NCI-H2081 (cell line): ENCODE measurements at places on chromosomes 2 and 18.
A peak's percentile ranks its signal among the peaks of the same experiment; 100 is the strongest.

- DNase-seq, result no peak
These were observed 7.5 kb downstream of the SLC11A1 start for GRCh38 chr2:218389333-218390150.

GRCh38 chr2:43221763-43222474 is 4.5 kb downstream of the ZFP36L2 start:
- no peak for DNase-seq

GRCh38 chr2:201854221-201854801 is 48.0 kb downstream of the CDK15 start:
- no peak for DNase-seq

- no peak for DNase-seq
These were observed 231.3 kb downstream of the ZRANB3 start for GRCh38 chr2:135299658-135300244.

GRCh38 chr2:234676109-234676782 is 179.4 kb upstream of the ARL4C start:
- DNase-seq, result peak; percentile 89

DNA sequence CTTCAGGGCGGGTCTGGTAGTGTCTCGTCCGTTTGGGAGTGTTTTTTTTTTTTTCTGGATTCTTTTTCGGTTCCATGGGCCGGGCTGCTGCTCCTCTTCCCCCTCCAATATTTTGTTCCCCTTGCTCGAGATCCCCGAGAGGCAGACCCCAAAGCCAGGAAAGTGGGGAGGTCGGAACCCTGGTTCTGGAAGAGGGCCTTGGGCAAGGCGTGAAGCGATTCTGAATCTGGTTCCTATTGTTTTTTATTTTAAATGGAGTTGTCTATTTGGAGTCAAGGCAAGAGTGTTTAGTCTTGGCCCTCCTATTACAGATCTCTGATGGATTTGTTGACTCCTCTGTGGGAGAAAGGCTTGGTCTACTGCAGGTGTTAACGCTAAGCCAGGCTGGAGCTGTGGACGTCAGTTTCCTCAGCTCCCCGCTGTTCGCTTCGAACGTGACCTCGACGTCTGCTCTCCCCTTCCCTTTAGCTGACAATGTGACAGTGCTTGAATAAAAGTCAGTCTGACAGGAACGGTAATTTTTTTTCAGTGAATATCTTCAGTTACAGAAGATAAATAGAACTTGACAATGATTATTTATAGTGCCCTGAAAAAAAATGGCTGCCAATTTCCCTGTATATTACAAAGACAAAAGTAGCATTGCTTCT is 683 bp upstream of the DNAJC27 start:
- peak; percentile 61 for DNase-seq

DNA sequence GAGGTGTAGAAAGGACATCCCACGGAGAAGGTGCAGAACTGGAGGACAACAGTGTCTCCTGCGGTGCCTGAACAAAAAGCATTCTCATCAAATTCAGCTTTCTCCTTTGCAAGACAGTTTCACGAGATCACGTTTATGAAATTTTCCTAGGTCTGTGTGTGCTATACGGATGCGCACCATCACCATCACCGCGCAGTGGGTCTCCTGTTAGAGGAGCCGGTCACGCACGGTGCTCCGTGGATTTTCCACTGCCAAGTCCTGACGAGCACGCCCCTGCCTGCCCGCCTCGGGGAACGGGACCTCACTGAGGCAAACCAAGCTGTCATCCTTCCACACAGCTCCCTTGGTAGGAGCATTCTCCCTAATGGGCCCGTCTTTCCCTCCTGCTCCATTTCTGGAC is 140.4 kb upstream of the TPO start:
- no peak for DNase-seq

DNA sequence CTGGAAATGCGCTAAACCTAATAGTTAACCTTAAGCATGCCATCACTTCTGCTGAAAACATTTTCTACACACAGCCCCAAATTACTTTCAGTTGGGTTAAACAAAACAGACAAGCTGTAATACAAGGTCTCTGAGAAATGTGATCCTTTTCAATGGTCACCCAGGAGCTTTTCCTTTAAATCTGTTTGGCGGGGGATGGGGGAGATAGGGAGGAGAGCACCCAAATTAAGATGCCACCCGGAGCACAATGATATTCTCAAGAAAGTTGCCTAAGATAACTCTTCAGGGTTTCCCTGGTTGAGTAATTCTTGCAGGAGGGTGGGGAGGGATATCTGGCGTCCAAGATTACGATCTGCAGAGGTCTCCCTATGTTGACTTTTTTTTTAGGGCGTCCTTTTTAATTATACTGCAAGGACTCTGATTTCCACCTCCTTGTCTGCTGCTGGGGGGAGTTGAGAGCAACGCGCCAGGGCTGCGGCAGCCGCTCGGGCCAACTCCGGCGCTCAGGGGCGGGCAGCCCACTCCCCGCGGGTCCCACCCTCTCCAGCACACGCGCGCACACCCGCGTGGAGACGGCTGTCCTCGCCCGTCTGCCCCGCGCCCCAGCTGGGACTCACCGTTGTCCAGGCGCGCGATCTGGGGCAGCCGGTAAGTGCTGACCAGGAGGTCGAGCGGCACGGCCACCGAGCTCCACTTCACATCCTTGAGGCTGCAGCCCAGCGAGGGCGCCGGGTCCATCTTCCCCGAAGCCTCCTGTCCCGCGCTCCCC is 807 bp downstream of the GAREM1 start:
- DNase-seq, result no peak

DNA sequence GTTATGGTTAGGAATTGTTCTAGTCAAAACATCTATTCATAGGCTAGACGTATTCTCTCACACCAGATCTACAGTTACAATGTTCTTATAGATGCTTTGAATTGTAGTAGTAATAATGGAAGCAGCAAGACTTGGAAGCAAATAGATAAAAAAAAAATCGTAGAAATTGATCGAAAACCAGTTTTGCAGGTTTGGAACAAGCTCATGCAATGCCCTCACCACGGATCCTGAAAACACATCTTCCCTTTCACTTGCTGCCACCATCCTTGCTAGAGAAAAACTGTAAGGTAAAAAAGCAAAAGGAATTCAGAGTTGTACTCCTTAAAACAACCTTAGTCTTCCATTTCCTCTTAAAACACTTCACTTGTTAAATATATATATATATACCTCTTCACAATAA is 4.4 kb downstream of the SULT1C4 start:
- no peak for DNase-seq

DNA sequence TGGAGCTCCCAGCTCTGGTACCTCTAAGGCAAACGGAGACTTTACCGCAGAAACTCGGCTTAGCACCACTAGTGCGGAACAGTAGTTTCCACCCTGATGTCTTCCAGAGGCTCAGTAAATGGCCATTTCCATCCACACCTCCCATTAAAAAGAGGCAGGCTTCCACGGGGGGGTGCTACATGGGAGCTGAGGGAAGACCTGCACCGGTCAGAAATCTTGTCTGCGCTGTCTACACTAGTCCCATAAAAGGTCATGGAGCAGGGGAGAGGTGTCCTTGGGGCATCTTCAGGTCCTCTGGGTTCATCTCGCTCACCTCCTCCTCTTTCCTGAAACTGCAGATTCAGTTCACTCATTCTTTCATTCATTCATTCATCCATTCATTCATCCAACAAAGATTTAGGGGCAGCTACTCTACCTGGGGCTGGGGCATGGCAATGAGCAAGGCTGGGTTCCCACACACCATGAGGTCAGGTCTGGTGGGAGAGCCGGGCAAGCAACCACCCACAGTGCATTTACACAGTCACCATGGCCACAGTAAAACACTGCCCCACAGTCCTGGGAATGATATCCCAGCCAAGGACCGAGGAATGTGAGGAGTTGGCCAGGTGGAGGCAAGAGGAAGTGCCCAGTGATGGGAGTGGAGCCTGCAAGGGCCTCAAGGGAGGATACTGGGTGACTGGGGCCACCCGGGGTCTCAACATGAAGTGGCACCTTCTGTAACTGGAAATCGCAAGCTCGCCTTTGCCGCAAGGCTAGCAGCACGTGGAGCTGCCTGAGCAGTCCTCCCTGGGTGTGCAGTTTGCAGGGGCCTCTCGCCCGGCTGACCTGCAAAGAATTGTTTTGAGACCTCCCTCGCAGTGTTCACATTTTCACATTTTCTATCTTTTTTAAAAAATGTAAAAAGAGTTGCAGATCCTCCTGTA is 180.2 kb upstream of the RAB6C start:
- no peak for DNase-seq

GRCh38 chr18:57209713-57210106 is 62.8 kb downstream of the BOD1L2 start:
- DNase-seq, result peak; percentile 83

DNA sequence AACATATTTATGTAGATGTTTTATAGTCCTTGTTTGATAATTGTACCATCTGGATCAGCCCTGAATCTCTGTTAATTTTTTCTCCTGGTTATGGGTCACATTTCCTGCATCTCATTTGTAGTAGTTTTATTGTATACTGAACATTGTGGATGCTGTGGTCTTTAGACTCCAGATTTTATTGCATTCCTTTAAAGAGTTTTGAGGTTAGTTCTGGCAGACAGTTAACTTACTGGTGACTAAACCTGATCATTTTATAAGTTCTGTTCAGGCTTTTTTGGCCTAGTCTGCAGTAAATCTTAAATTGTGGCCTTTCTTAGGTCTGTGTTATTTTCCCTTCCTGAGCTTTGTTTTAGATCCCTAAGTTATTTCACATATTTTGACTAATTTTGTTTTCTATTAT is 84.3 kb downstream of the FANCL start:
- no peak for DNase-seq

DNA sequence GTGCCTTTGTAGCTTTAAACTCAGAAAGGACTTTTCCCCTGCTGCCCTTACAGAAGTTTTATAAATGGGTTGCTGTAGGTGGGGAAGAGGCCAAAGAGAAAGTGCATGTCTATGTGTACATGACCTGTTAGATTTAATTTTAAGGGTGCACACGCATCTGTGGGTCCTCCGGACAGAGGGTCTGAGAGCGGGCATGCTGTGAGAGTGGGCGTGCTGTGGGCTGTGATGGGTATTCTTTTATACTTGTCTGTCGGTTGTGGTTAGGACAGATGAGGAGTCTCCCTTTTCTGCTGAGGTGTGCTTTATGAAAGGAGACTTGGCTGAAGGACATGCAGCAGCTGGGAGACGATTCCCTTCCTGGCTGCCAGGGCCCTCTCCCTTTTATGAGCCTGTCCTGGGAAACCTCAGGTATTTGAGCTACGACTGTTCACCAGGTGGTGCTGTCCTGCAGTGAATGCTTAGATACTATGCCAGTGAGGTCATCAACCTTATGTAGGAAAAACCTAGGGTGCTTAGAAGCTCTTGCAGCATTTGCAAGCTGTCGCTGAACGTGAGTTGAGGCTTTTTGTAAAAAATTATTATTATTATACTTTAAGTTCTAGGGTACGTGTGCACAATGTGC is 67.5 kb downstream of the TANC1 start:
- no peak for DNase-seq

GRCh38 chr2:237350597-237350996 is 63.4 kb downstream of the COL6A3 start:
- DNase-seq, result no peak

DNA sequence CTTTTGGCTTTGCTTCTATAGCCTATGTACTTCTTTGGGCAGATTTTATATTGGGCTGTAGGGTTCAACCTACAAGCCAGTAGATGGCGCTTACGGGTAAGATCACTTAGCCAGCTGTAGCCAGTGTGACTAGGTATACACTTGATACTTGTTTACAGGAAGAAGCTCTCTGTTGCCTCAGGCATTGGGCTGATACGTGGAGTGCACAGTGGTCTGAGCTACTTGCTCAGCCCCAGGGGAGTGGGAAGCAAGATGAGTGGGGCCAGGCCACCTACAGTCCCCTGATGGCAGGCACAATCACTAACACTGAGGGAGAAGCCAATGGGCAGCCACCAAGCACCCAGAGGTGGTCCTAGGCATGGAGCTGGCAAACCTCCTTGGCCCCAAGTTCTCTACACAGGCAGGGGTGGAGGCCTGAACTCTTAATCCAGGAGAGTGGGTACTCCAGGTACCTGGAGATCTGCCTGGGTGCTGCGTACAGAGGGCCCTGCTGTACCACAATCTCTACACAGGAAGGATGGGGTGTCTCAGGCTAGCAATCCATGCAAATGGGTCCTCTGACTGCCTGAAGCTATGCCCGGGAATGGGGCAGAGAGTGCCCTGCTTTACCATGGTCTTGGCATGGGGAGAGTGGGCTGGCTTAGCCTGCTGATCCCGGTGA is 122.2 kb downstream of the NCOA1 start:
- DNase-seq, result peak; percentile 63

DNA sequence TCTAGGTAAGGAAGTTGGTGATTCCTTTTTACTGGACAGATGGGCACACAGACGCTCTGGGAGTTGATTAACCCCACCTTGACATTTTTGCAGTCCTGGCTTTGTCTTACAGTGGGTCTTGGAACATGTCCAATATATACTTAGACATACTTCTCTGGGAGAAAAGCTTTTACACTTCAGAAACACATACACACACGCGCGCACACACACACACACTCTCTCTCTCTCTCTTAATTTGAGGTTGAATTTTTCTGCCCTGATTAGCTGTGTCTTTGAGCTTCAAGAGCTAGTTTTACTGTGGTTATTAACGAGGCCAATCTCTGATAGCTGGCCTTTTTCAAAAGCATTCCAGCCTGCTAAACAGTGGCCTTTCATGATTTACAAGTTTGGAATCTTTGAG is 215.0 kb downstream of the MYCN start:
- no peak for DNase-seq
